ENCODE measurements at places on chromosomes 3 and 15.
A peak's percentile ranks its signal among the peaks of the same experiment; 100 is the strongest.

GRCh38 chr3:147712357-147712756 is 303.2 kb downstream of the ZIC1 start:
- no peak for DNase-seq

DNA sequence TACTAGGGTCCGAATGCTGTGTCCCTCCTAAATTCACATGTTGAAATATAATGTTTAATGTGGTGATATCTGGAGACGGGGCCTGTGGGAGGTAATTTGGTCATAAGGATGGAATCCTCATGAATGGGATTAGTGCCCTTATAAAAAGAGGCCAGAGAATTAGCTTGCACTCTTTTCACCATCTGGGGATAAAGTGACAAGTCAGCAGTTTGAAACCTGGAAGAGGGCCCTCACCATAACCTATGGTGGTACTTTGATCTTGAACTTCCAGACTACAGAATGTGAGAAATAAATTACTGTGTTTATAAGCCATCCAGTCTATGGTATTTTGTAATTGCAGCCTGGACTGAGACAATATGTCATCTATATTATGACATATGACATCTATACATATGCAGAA is 132.1 kb downstream of the ISL2 start:
- DNase-seq, result no peak

- DNase-seq, result peak; percentile 97
These were observed 224.1 kb upstream of the TPRG1 start for GRCh38 chr3:188947401-188948280.

- DNase-seq, result no peak
These were observed 126.4 kb downstream of the CHDH start for GRCh38 chr3:53719796-53720195.

GRCh38 chr15:70166506-70167087 is 68.9 kb upstream of the TLE3 start:
- DNase-seq, result no peak

DNA sequence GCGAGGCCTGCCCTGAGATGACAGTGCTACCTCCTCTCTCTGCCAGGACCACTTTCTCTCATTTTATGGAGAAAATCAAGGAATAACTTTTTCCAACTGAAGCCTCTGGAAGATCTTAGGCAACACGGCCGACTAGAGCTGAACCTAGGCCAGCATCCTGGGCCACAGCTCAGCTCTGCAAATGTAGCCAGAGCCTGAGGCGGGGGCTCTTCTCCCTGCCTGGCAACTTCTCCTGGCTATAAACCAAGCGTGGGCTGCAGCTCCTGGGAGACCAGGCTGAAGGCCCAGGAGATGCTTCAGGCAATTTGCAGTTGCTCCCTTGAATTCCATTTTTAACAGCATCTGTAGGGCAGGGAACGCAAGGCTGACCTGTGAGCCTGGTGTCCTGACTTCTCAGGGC is 74.9 kb downstream of the CEMIP start:
- no peak for DNase-seq

- DNase-seq, result no peak
These were observed 521.2 kb downstream of the FOXP1 start for GRCh38 chr3:71062037-71062932.

- no peak for DNase-seq
These were observed 138.7 kb upstream of the TGFBR2 start for GRCh38 chr3:30467596-30468238.
